Stimulated activated naive CD8-positive, alpha-beta T cell treated with anti-CD3 and anti-CD28 coated beads, Interleukin-15, amount 100 ng/mL, for 72 hours (primary cell): ENCODE measurements at places on chromosomes 12 and 14.

DNA sequence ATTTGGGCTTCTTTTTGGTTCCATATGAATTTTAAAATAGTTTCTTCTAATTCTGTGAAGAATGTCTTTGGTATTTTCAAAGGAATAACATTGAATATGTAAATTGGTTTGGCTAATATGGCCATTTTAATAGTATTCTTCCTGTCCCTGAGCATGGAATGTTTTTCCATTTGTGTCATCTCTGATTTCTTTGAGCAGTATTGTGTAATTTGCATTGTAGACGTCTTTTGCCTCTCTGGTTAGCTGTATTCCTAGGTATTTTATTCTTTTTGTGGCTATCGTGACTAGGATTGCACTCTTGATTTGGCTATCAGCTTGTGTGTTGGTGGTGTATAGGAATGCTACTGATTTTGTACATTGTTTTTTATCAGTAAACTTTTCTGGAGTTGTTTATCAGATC, 601.9 kb downstream of the SNAPC1 start:
- no peak for DNase-seq

DNA sequence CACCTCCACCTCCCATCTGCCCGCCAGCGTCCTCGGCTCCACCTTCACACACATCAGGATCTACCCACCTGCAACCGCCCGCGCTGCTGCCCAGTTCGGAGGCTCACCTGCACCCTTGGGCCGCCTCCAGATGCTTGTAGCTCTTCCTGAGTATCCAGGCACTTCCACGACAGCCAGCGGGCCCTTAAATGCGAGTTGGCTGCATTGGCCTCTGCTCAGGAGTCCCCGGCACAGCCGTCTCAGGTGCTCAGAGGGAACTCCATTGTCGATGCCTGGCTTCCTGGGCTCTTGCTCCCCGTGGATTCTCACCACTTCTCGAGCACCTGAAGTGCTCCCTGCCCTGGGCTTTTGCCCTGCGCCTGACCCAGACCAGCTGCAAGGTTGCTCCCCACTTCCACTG, 21.9 kb upstream of the CDCA4 start:
- DNase-seq = no peak

DNA sequence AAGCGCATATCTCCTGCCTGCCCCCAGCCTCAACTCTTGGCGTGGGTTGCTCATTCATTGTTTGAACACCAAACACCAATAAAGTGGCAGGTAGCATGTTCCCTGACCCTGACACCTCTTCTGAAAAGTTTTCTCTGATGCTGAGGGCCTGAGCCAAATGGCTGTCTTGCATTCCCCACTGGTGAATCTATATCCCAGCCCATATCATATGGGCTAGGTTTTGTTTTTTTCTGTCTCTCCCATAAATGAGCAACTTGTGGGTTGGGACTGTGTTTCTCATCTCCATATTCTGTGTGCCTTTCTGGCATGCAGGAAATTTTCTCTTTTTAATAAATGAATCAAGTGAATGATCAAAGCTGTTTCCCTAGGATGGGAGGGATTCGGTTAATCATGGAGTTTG, 5.0 kb downstream of the MYO1A start:
- no peak for DNase-seq

DNA sequence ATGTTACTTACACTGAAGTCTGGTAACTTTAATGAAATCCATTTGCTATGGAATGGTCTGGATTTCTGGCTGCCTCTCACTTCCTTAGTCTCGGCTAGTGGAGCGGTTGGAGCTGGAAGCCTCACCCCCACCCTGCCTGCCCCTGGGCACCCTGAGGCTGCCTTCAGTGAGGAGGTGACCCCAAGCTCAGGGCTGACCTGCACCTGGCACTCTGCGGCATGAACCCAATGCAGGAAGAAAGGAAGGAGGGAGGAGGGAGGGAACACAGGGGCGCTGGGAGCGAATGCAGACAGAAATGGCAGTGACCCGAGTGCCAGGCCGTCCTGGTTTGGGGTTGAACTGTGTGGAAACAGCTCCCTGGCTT, 353.1 kb downstream of the TMEM121 start:
- DNase-seq = no peak

DNA sequence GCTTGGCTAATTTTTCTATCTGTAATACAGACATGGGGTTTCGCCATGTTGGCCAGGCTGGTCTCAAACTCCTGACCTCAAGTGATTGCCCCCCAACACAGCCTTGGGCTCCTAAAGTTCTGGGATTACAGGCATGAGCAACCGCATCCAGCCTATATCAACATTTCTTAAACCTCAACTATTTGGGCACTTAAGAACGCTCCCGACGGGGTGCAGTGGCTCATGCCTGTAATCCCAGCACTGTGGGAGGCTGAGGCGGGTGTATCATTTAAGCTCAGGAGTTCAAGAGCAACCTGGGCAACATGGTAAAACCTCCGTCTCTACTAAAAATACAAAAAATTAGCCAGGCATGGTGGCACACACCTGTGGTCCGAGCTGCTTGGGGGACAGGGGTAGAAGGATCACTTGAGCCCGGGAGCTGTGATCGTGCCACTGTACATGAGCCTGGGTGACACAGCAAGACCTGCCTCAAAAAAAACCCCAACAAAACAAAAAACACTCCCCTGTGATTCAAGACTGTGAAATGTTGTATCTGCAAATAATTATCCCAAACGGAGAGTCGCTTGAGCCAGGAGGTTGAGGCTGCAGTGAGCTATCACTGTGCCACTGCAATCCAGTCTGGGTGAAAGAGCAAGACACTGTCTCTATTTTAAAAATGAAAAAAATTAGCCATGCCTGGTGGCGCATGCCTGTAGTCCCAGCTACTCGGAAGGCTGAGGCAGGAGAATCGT, 21.5 kb downstream of the PPTC7 start:
- no peak for DNase-seq

GRCh38 chr14:77470224-77470870, 12.5 kb downstream of the AHSA1 start:
- no peak for DNase-seq

- no peak for DNase-seq
Measured at GRCh38 chr12:91240386-91241095, 57.9 kb upstream of the DCN start.

DNA sequence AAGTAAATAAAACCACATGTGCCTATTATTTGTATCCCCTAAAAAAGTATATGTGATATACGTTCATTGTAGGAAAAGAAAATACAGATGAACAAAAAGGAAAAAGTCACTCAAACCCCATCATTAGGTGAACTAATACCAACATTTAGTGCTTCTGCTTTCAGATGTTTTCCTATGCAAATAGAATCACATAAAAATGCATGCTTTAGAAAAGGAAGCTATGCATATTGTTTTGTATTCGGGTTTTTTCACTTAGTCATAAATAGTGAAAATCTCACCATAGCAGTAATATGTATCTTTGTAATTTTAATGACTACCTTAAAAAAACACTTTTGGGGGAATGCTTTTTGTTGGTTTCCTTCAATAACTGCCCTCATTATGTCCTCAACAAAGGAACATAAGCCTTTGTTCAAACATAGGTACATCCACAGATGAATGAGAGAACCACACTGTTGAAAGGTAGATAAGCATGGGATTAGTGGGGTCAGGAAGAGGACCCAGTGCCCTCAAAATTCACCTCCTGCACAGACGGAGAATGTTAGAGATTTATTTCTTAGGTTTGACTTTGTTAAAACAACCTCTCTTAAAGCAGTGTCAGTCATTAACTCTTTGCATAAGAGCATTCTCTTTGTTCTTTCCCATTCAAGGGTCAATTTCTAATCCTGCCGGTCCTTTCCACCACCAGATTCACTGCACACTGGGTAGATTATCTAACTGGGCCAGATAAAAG, 6.5 kb downstream of the AMDHD1 start:
- DNase-seq = no peak

GRCh38 chr14:68458840-68459469, 333.9 kb downstream of the ZFP36L1 start:
- DNase-seq = no peak

GRCh38 chr14:75823334-75823733, 158.5 kb downstream of the TGFB3 start:
- DNase-seq = no peak

DNA sequence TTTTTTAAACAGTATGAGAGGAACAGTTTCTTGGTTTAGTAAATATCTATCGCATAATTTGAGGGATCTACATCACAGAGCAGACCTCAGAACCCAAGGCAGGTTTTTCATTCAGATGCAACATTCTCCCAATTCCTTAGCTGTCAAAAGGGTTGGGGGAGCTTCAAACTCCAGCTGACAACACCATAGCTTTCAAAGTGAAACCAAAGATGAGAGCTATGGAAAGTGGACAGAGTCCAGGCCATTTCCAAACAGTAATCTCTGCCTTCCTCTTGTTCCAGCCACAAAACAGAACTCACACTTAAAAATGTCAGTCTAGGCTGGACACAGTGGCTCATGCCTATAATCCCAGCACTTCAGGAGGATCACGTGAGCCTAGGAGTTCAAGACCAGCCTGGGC, 87.8 kb downstream of the SPRING1 start:
- DNase-seq = no peak

GRCh38 chr12:90122681-90123080, 414.0 kb upstream of the ATP2B1 start:
- no peak for DNase-seq

GRCh38 chr12:93106910-93107309, 177.8 kb upstream of the EEA1 start:
- DNase-seq = no peak

DNA sequence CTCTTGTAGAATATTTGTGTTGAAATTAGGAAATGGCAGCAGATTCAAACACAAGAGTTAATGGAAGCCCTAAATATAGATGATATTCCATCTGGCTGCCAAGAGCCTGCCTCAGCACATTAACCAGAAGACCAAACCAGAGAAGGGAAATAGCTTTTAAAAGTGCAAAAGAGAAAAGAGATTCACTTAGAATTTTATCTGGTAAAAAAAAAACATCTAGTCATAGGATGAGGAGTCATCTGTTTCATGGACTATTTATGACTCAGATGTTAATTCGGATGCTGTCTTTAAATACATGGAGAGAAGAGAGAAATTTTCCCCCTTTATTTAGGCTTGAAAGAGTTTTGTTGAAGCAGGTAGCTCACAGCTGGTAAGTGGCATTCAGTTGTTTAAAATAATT, 201.6 kb upstream of the NUDT4 start:
- no peak for DNase-seq
